ENCODE measurements at places on chromosomes 16 and 17. TPM values are rescaled to one million over a fixed set of nuclear protein-coding genes. Genes with fewer than 3 reads are reported as not detected.

DNA sequence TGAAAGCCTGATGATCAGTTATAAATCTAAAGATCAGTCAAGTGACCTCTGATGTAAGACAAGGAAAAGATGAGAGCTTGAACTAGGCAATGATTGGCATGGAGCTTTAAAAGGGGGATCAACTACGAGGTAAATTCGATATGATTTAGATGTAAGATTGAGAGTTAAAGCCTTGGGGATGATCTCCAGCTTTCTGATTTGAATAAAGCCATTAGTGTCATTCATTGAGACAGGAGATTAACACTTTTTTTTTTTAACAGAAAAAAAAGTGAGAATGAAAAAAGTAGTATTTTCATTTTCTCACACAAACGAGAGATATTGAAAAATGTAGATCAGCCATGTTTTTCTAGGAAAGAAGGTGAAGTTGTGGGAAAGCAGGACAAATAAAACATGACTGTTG is 225.4 kb downstream of the CNTNAP4 start:
- H3K36me3 ChIP-seq: no peaks in the 10 kb centered on the region
- DNase-seq: no peak
- H3K4me1 ChIP-seq: no peaks in the 10 kb centered on the region
- H3K27ac ChIP-seq: no peak overlapping the region
- no peak overlapping the region for H3K4me3 ChIP-seq

DNA sequence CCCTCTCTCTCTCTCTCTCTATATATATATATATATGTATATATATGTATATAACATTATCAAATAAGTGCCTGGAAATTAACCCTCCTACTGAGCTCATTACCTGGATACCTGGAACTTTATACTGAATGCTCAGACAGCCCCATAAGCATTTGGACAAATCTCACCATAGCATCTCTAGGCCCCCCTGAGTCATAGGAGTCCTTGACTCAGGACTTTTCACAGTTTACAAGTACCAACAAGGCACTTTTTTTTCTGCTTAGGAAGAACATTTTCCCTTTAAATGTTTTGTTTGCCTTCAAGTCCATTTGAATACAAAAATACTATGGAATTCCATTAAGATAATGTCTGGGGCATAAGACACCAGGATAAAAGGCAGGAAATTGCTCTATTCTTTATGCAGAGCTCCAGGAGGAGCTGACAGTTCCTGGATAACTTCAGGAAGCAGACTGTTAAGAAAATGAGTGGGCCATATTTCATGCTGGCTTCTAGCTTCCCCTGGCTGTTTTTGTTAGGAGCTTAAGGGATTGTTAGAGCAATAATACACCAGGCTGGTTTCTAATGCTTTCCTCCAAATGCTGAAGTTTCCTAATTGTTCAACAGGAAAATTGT is 171.7 kb upstream of the ASIC2 start:
- H3K36me3 ChIP-seq: no peaks in the 10 kb centered on the region
- no peaks in the 10 kb centered on the region for H3K4me1 ChIP-seq
- H3K27ac ChIP-seq: no peak overlapping the region
- H3K27me3 ChIP-seq: no peaks in the 10 kb centered on the region
- no peak overlapping the region for H3K4me3 ChIP-seq
- no peak for DNase-seq

GRCh38 chr16:9088848-9089247 is 2.6 kb upstream of the HAPSTR1 start:
- peaks cover 12% of the 10 kb centered on the region for H3K4me1 ChIP-seq
- H3K36me3 ChIP-seq: no peaks in the 10 kb centered on the region
- no peak overlapping the region for H3K27ac ChIP-seq
- H3K27me3 ChIP-seq: no peaks in the 10 kb centered on the region

Gene ATP1B2
- not detected for polyA plus RNA-seq
